ENCODE measurements at places on chromosomes 11 and 22.

- no peak for DNase-seq
Measured at GRCh38 chr11:86176165-86176884, 68.2 kb upstream of the EED start.

DNA sequence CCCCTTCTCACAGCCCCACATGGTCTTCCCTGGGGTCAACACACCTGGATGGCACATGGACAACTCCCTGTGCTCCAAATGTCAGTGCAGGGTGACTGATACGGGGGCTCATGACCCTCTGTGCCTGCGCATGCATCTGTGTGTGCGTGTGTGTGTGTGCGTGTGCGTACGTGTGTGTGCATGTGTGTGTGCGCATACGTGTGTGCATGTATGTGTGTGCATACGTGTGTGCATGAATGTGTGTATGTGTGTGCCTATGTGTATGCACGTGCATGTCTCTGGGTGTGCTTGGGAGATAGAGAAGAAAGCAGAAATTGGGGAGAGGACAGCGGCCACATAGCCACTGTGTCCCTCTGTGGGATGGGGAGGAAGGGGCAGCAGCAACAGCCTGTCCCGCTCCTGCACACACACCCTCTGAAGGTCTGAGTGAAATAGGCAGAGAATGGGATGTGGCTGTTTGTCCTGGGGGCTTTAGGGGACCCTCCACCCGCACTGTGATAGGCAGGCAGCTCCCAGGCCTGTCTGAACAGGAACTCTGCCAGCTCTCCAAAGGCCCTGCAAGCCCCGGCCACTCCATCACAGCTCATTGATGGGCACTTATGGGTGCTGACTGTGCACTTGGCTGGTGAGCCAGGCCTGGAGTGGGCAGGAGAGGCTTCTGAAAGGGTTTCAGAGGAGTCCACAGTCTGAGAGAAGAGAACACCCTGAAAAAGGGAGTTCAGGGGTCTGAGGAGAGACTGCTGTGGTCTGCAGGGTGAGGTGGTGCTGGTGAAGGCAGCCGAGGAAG lies 28.7 kb upstream of the PICK1 start:
- DNase-seq: no peak

GRCh38 chr11:43747130-43747802 lies 66.7 kb downstream of the HSD17B12 start:
- DNase-seq: no peak

GRCh38 chr22:49767355-49768062 lies 60.2 kb downstream of the BRD1 start:
- no peak for DNase-seq

DNA sequence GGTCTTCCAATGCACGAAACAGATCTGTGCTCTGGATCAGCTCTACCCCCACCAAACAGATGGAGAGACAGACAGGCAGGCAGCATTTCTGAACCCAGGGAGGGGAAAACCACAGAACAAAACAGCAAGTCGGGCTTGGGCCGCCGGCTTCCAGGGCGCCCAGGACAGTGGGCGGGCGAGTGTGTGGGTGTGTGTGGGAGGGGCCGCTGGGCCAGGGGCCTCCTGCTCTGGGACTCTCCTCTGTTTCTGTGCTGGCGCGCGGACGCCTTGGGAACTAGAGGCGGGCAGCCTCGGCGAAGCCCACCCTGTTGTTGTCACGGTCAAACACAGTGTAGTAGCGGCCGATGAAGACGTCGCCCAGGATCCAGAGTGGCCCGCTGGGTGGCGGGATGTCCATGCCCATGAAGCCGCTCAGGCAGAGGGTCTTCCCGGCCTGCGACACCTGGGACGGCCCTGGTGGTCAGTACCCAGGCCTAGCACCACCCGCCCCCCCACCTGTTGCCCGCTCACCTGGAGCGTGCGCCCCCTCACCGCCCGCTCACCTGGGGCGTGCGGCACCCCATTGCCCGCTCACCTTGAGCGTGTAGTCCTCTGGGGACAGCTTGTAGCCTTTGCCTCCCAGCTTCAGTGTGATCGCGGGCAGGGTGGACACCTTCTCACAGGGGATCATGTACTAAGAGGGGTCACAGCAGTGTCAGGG lies 3.0 kb upstream of the IFITM10 start:
- DNase-seq: no peak

DNA sequence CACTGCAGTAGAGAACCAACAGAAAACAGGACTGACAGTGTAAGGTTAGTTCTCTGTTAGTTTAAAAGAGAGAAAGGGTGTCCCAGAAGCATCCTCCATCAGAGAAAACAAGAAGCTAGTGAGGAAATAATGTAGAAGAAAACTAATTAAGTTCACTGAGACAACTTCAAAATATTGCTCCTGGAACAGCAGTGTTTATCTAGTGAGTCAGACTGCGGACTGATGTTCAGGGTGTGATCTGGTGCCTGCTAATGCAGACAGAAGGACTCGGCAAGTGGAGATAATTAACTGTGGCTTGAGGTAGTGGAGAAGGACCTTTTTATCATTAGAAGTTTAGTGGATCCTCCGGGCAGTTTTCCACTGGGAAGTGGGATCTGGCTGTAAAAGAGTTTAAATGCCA lies 55.4 kb downstream of the CDON start:
- no peak for DNase-seq

DNA sequence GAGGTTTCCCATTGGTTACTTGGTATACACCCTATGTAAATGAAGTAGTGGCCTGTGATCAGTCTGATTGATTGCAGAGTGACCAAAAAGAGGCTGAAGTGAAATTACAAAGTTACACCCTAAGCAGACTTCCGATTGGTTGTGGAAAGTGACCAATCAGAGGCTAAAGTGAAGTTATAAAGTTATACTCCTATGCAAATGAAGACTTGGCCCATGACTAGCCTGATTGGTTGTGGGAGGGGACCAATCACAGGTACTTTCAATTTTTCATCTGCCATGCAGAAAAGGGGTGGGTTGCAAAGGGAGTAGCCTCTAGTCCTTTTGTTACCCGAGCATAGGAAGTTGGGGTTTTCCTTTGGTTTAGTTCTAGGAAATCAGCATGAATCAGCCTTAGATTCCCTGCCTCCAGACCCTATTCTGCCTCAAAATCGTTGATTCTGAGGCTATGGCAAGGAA lies 18.1 kb upstream of the CSTF3 start:
- DNase-seq: no peak

- no peak for DNase-seq
Measured at GRCh38 chr22:29195118-29195963, 10.4 kb upstream of the EMID1 start.

- DNase-seq: no peak
Measured at GRCh38 chr11:15613789-15614188, 499.1 kb downstream of the INSC start.

- DNase-seq: no peak
Measured at GRCh38 chr11:44865866-44866272, 84.8 kb downstream of the TP53I11 start.

DNA sequence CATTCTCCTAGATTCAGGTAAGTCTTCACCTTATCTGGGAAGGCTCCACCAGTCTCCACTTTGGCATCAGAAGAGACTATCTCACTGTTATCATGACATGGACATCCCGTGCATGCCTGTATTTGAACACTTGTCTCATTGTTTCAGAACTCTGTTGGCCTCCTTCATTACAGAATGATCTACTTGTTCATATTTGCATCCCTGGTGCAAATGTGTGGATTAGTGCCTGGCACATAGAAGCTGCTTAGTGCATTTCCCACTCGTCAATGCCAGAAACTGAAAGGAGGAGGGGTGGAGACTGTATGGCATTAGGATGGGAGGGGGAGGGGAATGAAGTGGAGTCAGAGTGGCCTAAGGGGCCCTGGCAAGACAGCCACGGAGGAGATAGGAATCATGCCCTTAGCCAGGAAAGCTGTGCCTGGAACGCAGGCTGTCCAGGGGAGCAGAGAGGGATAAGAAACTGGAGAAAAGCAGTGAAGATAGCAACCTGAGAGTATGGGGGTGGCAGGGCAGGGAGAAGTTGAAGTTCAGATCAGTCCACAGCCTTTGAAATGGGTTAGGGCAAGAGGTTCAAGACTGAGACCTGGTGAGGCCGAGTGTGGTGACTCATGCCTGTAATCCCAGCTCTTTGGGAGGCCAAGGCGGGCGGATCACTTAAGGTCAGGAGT lies 53.8 kb upstream of the CAPRIN1 start:
- DNase-seq: no peak

GRCh38 chr11:63871962-63872799 lies 33.3 kb downstream of the MARK2 start:
- no peak for DNase-seq

GRCh38 chr22:27799827-27800249 lies 1.7 kb downstream of the MN1 start:
- no peak for DNase-seq

DNA sequence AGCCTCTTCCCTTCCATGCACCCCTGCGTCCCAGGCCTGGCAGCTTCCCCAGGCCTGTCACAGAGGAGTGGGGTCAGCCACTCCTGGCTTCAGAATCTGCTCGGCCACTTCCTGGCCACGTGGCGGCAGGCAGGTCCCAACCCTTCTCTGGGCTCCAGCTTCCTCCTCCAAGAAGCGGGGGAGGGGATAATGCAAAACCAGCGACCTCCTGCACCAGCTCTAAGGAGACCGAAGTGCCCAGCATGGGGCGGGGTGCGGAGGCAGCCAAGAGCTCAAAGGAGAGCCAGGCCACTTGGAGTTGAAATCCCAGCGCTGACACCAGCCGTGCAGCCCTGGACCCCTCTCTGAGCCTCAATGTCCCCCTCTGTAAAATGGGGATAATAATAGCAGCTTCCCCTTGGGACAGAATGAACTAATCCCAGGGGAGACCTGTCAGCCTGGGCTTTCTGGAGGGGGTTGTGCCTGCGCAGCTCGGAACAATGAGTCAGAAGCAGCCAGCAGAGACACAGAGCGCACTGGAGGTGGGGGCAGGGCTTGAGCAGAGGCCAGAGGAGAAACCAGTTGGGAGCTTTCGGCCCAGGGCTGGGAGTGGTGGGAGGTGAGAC lies 22.8 kb upstream of the PICK1 start:
- DNase-seq: no peak

- no peak for DNase-seq
Measured at GRCh38 chr22:43060183-43060582, 29.0 kb downstream of the TTLL1 start.

DNA sequence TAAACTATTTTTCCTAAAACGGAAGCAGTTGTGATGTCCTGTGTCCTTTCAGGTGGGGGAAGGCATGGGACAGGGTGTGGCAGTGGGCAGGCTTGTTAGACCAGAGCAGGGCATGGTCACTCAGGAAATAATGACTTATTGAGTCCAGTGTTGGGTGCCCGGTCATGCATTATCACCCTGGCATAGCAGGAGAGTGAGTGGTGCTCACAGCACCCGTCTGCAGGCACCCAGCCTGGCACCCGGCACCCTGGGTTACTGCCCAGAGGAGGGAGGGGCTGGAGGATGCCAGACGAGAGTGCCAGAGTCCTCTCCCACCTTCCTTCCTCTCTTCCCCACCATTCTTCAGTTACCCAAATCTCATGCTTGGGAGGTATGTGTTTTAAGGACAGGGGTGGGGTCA lies 59.1 kb downstream of the ST3GAL4 start:
- DNase-seq: no peak

DNA sequence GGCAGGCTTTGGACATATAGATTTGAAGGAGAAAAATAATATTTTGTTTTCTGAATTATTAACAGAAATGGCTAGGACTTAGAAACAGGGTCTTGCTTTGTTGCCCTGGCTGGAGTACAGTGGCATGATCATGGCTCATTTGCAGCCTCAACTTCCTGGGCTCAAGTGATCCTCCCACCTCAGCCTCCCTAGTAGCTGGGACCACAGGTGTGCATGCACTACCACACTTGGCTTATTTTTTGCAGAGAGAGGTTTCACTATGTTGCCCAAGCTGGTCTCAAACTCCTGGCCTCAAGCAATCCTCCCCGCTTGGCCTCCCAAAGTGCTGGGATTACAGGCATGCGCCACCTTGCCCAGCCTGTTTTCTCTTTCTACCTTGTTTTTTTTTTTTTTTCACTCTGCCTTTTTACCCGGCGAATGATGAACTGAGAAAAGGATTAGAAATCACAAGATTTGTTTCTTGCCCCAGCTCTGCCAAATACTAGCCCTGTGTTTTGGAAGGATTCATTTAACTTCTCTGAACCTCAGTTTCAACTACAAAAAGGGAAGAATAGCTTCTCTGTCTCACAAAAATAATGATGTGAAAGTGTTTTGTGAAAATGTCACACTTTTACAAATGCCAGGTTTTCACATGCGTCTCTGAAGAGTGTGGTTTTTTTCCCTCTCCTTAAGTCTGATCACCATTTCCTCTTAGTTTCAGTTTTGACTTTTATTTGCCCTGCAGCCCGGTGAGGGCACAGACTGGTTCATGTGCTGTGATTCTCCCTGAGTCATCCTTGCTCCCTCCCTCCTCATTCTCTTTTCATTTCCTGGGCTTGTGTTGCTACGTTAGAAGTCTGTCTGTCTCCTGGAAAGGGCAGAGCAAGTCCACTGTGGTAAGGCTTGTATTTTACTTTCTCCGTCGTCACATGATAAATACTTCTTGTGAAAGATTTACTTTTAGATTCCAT lies 67.7 kb downstream of the BCL2L13 start:
- no peak for DNase-seq

GRCh38 chr22:45972889-45973253 lies 4.1 kb downstream of the WNT7B start:
- no peak for DNase-seq

- DNase-seq: peak; percentile 25
Measured at GRCh38 chr11:65078151-65078550, 5.7 kb downstream of the CDCA5 start.

DNA sequence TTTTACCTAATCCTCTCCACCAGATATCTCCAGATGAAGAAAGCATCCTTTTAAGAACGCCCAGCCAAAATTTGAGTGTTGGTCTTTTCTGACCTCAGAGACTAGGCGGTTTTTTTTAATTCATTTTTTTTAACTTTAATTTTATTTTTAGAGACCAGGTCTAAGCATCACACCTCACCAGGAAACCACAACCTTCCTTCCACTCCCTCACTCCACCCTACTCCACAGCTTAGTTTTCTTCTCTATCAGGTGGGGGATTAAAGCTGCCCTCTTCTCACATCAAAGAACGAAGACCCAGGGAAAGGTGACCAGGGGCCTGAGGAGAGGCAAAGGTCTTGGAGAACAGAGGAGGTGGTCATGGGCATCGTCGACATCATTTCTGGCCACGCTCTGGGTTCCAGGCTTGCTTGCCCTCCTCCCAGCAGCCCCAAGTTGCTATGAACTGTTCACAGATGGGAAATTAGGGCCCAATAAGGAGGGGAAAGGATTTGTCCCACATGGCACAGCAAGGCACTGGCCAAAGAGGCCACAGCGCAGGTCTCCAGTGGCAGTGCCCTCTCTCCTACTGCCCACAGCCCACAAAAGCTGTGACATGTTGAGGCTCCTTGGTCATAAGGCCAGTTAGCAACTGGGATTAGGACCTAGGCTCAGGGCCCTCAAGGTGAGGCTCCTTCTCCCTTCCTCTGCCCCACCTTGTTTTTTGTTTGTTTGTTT lies 1.4 kb upstream of the PEX16 start:
- DNase-seq: no peak

GRCh38 chr11:67289651-67290479 lies 762 bp downstream of the ANKRD13D start:
- DNase-seq: no peak

GRCh38 chr11:11584530-11584810 lies 37.3 kb downstream of the GALNT18 start:
- DNase-seq: no peak

DNA sequence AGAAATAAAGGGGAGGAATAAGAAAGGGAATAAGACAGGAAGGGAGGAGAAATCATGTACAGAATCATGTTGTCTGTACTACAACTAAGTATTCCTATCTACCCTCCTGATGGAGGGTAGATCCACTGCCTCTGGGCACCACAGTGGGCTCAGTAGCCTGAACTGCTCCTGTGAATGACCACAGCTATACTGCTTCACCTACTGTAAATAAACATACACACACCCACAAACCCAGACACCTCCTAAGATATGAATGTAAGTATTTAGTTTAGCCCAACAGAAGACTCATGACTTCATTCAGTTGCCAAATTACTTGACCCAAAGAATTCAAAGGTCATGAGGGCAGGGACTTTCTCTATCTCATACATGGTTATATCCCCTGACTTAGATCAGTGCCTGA lies 177.3 kb upstream of the C11orf58 start:
- DNase-seq: no peak

All from NCI-H2081 treated with DMSO at 0.1 percent for 48 hours (cell line).